ENCODE measurements at places on chromosomes 4 and X.

GRCh38 chr4:145828802-145829485, 109.7 kb downstream of the ZNF827 start:
- DNase-seq: no peak

- peak; percentile 48 for DNase-seq
These were observed 119.0 kb upstream of the WDR17 start for GRCh38 chr4:175946472-175947116.

- DNase-seq: peak; percentile 92
These were observed 56.6 kb upstream of the WDR1 start for GRCh38 chr4:10173037-10173753.

- DNase-seq: peak; percentile 1
These were observed 63.0 kb upstream of the ZXDB start for GRCh38 chrX:57528670-57529255.

DNA sequence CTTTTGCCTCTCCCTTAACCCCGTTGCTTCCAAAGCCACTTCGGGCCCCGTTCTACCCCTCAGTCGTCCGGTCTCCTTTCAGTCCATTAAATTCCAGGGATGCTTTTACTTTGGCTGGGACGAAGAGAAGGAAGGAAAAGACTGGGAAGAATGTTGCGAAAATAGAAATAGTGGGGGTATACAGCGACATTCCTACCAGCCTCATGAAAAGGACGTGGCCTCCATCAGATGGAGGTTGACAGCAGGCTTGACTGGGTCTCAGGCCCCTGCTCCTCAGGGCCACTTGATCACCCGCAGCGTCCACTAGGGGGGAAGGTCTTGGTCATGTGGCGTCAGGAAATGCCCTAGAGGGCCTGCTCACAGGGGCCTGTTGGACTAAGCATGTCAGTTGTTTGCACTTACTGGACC, 657 bp upstream of the ANKRD50 start:
- peak; percentile 85 for DNase-seq

- peak; percentile 56 for DNase-seq
These were observed 12.1 kb downstream of the HAND2 start for GRCh38 chr4:173517781-173518424.

- no peak for DNase-seq
These were observed 26.2 kb downstream of the GRIA3 start for GRCh38 chrX:123210252-123210651.

DNA sequence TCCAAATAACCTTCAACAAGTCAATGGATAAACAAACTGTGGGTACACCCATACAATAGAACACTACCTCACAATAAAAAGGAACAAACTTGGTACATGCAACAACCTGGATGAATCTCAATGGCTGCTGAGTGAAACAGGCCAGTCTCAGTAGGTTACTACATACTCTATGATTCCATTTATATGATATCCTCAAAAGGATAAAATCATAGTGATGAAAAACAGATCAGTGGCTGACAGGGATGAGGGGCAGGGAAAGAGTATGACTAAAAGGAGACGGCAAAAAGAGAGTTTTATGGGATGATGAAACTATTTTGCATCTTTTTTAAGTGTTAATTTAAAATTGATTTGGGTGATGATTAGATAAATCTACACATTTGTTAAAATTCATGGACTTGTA, 15.9 kb downstream of the KLHL8 start:
- DNase-seq: no peak

DNA sequence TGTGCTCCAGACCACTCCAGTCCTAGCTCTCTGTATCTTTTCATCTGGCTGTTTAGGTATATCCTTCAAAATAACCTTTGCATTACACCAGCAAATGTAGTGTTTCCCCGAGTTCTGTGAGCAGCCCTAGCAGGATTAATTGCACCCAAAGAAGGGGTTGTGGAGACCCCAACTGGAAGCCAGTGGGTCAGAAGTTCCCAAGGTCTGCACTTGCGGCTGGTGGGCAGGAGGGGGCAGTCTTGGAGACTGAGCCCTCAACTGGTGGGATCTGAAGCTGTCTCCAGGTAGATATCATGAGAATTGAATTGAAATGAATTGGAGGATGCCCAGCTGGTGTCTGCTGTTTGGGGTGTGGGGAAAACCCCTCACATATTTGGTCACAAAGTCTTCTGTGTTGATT, 1485.3 kb upstream of the TENM3 start:
- no peak for DNase-seq

- DNase-seq: peak; percentile 1
These were observed 106.8 kb upstream of the FAM47A start for GRCh38 chrX:34238896-34239295.
